ENCODE measurements at places on chromosomes 6 and 20.
A peak's percentile ranks its signal among the peaks of the same experiment; 100 is the strongest.

DNA sequence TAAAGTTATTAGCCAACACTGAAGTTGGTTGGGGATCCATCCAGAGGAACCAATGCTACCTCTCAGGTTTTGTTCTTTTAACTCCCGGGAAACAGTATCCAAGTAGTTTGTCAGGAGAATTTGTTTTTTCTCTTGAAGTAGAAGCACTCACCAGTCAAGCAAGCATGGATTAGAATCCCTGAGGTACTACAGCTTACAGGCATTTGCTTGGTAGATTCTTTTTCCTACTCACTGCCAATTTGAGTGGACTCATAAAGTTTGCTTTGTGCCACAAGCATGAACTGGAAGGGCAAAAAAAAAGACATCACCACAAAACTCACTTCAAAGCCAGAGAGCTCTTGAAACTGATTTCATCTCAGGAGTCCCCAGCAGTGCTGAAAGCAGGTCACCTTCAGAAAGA is 167.4 kb downstream of the MBOAT1 start:
- DNase-seq, result no peak

DNA sequence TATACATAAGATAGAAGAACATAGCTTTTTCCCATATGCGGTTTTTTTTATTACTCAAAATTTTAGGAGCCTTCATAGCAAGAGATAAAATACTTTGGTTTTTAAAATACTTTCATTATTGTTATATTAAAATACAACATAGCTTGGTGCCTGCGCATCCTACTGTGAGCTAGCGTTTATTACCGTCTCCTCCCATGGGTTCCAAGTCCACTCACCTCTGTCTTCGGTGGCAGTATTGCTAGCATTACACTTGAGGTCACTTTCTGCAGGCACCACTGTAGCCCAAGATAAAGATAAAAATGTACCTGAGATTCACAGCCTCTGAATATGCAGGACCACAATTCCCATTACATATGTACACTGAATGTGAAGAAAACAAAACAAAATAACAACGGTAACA is 326.7 kb downstream of the TPBG start:
- DNase-seq, result no peak

DNA sequence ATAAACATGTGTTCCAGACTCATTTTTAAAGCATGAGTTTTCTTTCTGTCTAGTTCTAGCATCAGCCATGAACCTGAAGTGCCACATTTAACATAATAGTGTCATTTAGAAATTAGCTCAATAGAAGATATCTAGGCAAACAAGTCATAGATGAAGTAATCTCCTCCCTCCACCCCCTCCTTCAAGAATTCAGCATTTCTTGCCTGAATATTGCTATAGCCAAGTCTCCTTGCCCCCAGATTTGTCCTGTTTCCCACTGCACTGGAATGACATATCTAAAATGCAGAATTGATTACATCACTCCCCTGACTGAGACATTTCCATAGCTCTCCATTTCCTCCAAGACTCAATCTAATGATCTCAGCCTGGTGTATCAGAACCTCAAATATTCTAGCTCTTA is 134.9 kb upstream of the BACH2 start:
- DNase-seq, result no peak

GRCh38 chr6:30763155-30763617 is 18.8 kb upstream of the IER3 start:
- DNase-seq, result no peak

DNA sequence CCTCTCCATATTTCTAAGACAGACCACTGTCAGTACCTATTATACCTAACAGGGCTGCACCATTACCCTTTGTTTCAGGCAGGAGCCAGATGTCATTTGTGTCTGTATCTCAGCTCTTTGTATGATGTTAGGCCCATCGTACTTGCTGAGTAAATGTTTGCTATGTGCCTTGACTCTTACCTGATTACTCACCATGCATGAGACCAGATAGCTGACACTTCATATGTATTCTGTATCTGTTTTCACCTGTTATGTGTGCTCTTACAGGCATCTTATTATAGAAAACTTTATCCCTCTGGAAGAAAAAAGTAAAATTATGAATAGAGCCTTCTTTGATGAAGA is 31.7 kb upstream of the ASXL1 start:
- no peak for DNase-seq

GRCh38 chr20:38139156-38139912 is 25.7 kb downstream of the TGM2 start:
- DNase-seq, result no peak

DNA sequence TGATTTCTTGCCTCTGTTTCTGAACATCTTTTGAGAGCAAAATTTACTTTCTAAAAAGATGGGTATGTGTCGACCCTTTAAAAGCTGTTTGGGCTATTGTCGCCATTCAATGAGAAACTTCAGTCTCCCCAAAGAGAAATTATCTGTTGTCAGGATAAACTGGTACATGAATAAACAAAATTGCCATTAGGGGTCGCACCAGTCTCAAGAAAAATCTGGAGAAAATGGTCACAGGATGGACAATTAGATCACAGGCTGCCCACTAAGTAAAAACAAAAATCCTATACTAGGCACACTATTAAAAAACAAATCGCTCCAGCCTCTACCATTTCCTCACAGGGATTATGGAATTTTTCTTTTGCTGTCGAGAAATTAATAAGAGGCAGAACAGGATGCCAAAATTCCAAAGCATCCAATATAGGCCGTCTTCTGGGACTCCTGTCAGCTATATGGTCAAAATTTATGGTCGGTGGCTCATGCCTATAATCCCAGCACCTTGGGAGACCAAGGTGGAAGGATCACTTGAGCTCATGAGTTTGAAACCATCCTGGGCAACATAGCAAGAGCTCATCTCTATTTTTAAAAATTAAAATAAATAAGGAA is 5.5 kb upstream of the HLA-E start:
- DNase-seq, result no peak

GRCh38 chr6:120938876-120939472 is 395.3 kb downstream of the TBC1D32 start:
- no peak for DNase-seq

GRCh38 chr20:12152996-12153395 is 235.3 kb downstream of the BTBD3 start:
- DNase-seq, result no peak

DNA sequence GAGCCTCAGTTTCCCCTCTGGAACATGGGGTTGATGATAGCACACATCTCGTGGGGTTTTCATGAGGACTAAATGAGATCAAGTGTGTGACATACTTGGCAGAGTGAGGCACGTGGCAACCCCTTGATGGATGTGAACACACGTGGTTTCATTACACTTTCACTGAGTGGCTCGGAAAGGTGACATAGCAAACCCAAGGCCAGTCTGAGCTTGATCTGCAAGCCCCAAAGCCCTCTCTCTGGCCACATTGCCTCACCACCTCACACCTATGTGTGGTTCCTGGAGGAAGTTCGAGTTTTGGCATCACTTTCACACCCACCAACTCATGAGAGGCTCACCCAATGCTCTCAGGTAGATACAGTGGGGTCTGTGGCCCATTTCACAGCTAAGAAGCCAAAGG is 60.0 kb downstream of the CPNE5 start:
- DNase-seq, result no peak

- no peak for DNase-seq
These were observed 194.7 kb downstream of the NFATC2 start for GRCh38 chr20:51347831-51348230.

DNA sequence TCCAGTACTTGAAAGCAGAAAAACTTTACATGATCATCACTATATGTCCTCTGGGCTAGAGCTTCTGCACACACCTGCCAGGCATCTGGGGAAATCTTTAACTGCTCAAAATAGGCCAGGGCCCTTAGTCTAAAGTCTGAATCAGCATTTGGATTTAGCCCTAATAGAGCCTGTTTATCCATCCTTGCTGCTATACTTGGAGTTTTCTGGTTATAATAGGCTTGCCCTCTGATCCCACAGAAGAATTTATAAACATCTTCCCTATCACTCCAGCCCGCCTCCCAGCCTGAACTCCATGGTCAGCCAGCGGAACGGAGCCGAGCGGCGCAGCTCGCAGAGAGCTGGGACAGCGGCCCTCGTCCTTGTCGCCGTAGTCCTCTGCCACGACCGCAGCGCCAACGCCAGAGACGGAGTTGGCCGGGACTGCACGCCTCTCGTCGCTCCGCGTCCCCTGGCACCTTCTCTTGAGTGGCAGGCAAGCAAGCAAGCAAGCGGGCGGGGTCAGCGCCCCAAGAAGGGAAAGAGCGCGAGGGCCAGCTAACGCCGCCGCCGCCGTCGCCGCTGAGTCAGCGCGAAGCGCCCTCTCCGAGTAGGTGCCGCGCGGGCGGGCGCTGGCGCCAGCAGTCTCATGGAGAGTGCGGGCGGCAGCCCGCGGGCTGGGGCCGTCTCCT is 25.4 kb upstream of the ASIP start:
- DNase-seq, result peak; percentile 72

DNA sequence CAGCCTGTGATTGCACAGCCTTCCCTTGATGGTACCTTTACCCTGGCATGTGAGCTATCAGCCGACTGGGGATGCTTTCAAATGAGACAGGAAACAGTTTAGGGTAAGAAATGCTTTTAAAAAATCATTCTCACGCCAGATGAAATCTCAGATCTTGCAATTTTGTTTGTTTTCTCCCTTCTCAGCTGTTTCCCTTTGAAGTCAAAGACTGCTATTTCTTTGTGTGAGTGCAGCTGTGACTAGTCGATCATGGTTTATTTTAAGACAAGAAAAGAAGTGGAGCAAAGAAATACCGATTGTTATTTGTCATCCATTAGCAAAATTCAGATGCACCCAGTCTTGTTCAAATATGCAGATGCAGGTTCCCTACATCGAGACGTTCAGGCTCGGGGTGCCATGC is 489.7 kb downstream of the QKI start:
- DNase-seq, result no peak
